ENCODE measurements at places on chromosomes 5 and 9. TPM values are rescaled to one million over a fixed set of nuclear protein-coding genes. Genes with fewer than 3 reads are reported as not detected.

DNA sequence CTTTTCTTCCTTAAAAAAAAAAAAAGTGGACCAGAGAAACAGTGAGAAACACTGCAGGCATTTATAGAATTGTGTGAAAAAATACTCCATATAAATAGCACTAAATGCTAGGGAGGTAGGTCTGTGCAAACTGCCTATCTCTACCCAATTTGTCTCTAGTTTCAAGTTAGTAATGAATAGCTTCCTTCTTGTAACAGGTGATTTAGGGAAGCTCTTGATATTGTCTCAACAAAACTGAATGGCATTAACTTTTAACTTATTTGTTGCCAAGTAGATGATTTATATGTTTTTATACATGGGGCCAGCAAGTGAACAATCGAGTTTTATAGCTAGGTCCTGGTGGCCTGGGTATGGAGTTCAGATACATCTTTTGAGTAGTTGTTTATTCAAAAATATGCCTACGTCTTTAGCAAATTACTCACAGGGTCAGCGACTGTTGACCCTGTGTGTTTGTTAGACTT is 283.6 kb downstream of the NR3C1 start:
- no peak for DNase-seq
- H3K36me3 ChIP-seq, result peaks cover 17% of the 10 kb centered on the region
- peaks cover 15% of the 10 kb centered on the region for H3K4me1 ChIP-seq
- no peak overlapping the region for H3K27ac ChIP-seq
- H3K27me3 ChIP-seq, result no peaks in the 10 kb centered on the region

- peaks cover 47% of the 10 kb centered on the region for H3K36me3 ChIP-seq
- H3K4me1 ChIP-seq, result peaks cover 4% of the 10 kb centered on the region
- H3K27me3 ChIP-seq, result no peaks in the 10 kb centered on the region
- H3K27ac ChIP-seq, result no peak overlapping the region
- no peak for DNase-seq
Measured at GRCh38 chr5:132621699-132622098, 36.3 kb upstream of the IL13 start.

GRCh38 chr9:131714821-131715220 is 25.1 kb downstream of the RAPGEF1 start:
- H3K27ac ChIP-seq, result no peak overlapping the region
- H3K4me1 ChIP-seq, result peaks cover 36% of the 10 kb centered on the region
- peaks cover 19% of the 10 kb centered on the region for H3K36me3 ChIP-seq

The DOK3 gene
- total RNA-seq, result 3.7 TPM

DNA sequence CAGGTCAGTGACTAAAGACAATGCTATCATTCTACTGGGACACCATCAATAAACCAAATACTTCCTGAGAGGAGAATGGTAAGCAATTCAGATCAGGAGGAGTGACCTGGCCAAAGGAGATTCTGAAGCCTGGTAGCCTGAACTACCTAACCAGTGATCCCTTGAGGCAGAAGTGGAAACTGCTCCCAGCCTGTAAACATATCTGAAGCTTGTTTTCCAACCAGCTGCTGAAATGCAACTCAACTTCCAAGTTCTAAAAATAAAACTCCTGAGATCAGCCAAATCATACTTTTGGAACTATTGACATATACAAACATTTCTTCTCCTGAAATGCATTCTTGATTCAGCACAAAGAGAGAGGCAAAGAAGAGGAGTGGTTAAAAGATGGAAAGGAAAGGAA is 204.1 kb downstream of the EBF1 start:
- no peaks in the 10 kb centered on the region for H3K36me3 ChIP-seq
- H3K4me1 ChIP-seq, result no peaks in the 10 kb centered on the region
- H3K27ac ChIP-seq, result no peak overlapping the region
- H3K4me3 ChIP-seq, result no peak overlapping the region
- peaks cover 14% of the 10 kb centered on the region for H3K27me3 ChIP-seq
- DNase-seq, result no peak

Data from activated naive CD8-positive, alpha-beta T cell treated with anti-CD3 and anti-CD28 coated beads, Interleukin-2, amount 10 ng/mL, durations not matched to agents 7 days and 5 days (primary cell).